ENCODE measurements at places on chromosomes 1 and 21.

DNA sequence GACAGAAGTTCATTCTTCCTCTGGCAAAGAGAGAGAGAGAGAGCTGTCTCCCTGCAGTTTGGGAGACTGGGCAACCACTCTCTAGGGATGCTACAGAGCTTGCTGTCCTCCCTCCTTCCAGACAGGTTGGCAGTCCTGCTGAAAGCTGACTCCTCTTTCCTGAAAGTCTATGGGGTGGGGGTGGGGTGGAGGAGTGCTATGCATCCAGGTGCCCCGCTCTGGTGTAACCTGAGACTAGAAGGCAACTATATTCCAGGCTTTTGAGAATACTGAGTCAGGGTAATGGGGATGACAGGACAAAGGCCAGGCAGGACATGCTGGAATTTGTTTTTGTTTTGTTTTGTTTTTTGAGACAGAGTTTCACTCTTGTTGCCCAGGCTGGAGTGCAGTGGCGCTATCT is 55.4 kb downstream of the OPTC start:
- DNase-seq, result no peak

GRCh38 chr1:205071028-205071409 is 13.2 kb downstream of the TMEM81 start:
- no peak for DNase-seq

- DNase-seq, result no peak
These were observed 50.8 kb downstream of the CHD5 start for GRCh38 chr1:6129313-6129712.

- DNase-seq, result no peak
These were observed 2.7 kb downstream of the ZBTB21 start for GRCh38 chr21:42007356-42007940.

GRCh38 chr1:244349581-244350001 is 102.1 kb downstream of the ADSS2 start:
- DNase-seq, result no peak

DNA sequence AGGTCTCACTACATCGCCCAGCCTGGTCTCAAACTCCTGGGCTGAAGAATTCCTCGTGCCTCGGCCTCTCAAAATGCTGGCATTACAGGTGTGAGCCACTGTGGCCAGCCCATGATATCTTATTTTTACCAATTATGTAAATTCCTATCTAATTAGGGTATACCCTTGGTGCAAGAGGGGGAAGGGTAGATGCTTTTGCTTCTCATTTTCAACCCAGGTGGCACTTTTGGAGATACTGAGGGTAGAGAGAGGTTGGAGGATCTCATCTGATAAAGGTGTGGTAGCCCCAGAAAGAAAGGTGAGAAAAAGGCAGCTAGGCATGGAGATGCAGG is 17.4 kb downstream of the ENSA start:
- no peak for DNase-seq

GRCh38 chr1:44947063-44947773 is 39.2 kb downstream of the EIF2B3 start:
- DNase-seq, result no peak

GRCh38 chr1:99003581-99004253 is 944 bp downstream of the PLPPR5 start:
- DNase-seq, result no peak

GRCh38 chr1:32635508-32636277 is 14.7 kb downstream of the ZBTB8OS start:
- no peak for DNase-seq

DNA sequence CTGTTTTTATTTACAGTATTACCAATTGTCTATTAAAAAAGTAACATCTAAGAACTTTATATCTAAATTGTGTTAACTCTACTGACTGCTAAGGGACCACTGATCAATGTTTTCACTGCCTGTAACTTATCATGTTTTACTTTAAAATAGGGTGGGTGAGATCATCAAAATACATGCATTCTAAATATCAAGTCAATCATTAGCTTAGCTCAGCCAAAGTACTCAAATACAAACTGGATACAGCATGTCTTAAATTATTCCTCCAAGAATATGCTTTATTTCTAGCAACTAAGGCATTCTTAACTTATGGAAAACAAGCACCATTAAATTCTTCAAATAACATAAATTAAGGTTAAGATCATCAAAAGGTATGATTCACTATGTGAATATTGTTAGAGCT is 638.7 kb upstream of the RGS18 start:
- no peak for DNase-seq
